ENCODE measurements at places on chromosomes 2 and 18. TPM values are rescaled to one million over a fixed set of nuclear protein-coding genes. Genes with fewer than 3 reads are reported as not detected.

DNA sequence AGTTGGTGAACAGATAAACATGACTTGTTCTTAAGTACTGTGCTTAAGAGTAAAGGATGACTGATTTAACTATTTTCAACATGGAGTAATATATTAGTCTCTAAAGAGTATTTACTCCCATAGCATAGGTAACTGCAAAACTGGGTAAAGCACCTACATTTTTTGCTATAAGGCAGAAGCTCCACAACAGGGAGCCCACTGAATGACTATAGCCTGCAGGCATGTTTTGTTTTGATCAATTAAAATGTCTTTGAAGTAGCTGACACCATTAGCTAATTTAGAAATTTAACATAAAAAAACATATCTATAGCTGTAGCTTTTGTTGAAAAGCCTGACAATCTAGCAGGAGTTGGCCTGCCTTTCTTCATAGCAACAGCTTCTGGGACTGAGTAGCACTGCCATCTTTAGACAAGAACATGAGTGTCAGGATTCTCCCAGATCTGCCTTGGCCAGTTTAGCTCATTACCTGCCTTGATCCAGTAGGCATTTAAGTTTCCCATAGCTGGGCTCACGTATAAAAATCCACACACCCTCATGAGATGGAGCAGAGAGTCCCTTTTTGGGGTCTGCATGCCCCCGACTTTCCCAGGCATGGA is 1935.1 kb upstream of the PIK3C3 start:
- ATAC-seq, result no peak

GRCh38 chr2:128684523-128684922 is 365.9 kb upstream of the HS6ST1 start:
- ATAC-seq, result no peak

APOB gene
- total RNA-seq, result 0.11 TPM

- peak; percentile 43 for ATAC-seq
Measured at GRCh38 chr2:189370719-189371118, 70.6 kb upstream of the WDR75 start.

GRCh38 chr18:13440277-13441248 is 222.0 kb downstream of the LDLRAD4 start:
- no peak for ATAC-seq

DNA sequence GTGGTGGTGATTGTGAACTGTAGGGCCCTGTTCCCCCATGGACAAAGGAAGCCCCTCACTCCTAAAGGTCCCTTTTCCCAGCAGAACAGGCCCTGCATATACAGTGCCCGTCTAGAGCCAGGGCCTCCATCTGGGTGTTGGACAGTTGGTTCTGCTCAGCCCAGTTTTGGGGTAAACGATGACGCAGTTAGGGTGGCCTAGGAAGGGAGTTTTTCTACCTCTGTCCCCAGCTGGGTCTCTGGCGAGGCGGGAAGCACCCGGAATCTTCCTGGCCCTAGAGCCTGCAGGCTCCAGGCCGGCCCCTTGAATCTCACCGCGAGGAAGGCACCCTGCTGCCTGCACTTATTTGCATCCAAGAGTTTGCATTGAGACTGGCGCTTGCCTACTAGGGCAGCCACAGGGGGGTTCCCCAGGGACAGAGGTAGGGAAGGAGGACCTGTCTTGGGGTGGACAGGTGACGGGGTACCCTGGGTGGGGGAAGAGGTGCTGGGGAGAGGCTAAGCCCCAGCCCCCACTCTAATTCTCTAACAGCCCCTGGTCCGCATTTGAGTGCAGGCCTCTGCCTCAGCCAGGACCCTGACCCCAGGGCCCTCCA is 529 bp upstream of the MTA3 start:
- peak; percentile 88 for ATAC-seq

AFF3 gene
- total RNA-seq, result 0.99 TPM

IL1F10 gene
- not detected for total RNA-seq

GRCh38 chr2:189580241-189580651 is 340 bp downstream of the SLC40A1 start:
- ATAC-seq, result peak; percentile 33

GRCh38 chr18:5417342-5417741 is 121.8 kb upstream of the ZBTB14 start:
- ATAC-seq, result no peak

All from motor neuron (in vitro differentiated cells).